ENCODE measurements at places on chromosomes 1 and 21.

GRCh38 chr1:156748670-156749418 lies 2.6 kb downstream of the HDGF start:
- no peak for DNase-seq

DNA sequence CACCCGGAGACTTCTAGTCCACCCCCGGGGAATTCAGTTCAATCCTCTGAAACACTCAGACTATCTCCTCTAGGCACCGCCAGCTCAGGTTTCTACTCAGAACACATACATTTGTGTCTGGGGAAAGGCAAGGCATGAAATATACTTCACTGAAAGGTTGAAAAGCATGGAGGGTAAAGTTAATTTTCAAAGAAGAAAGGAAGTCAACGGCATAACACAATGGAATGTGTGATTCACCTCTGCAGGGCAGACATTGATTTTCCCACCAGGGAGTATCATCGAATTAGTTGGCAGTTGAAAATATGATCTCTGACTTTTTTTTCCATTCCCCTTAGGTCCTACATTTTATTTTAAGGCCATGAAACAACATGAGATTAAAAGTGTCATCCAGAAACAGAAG lies 669.4 kb downstream of the SMYD3 start:
- DNase-seq: no peak

GRCh38 chr1:183058851-183059502 lies 35.8 kb downstream of the LAMC1 start:
- no peak for DNase-seq

GRCh38 chr1:56404561-56405030 lies 174.8 kb downstream of the PLPP3 start:
- DNase-seq: no peak

- DNase-seq: no peak
Observed at GRCh38 chr1:151811181-151811580, 6.0 kb upstream of the LINGO4 start.

GRCh38 chr1:26754086-26754874 lies 33.5 kb upstream of the PIGV start:
- no peak for DNase-seq

DNA sequence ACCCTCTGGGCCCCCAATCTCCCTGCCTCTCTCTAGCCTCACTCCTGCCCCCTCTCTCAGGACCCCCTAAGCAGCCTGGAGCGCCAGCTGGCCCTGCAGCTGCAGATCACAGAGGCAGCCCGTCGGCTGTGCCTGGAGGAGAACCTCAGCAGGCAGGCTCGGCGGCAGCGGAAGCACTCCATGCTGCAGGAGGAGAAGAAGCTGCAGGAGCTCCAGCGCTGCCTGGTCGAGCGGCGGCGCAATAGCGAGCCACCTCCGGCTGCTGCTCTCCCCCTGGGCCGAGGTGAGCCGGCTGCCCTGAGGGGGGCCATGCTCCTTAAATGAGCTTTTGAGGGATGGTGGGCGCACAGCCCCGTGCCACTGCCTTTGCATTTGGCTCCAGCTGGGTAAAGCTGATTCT lies 6.2 kb downstream of the INAVA start:
- DNase-seq: no peak

DNA sequence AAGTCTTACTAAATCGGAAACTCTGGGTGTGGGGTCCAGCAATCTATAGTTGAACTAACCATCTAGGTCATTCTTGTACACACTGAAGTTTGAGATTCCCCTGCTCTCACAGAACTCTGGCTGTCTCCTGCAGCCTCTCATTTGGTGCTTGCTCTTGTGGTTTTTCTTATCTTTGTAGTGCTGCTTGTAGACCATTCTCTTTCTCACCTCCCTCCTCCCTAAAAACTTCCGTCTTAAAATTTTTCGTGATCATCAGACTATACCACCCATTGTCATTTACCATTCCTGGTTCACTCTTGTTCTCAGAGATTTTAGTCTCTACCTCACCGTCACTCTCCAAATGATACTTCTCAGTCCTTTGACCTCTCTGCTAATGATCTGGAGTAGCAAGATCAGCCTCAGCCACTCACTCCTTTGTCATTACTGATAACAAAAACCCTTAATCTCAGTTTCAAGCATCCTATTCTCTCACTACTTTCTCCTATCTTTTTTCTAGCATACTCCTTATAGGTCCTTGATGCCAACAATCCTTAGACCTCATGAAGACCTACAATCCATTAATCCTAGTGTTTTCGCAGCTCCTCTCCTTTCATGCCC lies 13.0 kb upstream of the EPHX4 start:
- no peak for DNase-seq

GRCh38 chr1:160954158-160955104 lies at the start of gene ITLN2:
Gene ITLN2 (minus strand): TSS chr1:160954809. CDS start chr1:160954741, 68 bp downstream.
- DNase-seq: peak; percentile 17

DNA sequence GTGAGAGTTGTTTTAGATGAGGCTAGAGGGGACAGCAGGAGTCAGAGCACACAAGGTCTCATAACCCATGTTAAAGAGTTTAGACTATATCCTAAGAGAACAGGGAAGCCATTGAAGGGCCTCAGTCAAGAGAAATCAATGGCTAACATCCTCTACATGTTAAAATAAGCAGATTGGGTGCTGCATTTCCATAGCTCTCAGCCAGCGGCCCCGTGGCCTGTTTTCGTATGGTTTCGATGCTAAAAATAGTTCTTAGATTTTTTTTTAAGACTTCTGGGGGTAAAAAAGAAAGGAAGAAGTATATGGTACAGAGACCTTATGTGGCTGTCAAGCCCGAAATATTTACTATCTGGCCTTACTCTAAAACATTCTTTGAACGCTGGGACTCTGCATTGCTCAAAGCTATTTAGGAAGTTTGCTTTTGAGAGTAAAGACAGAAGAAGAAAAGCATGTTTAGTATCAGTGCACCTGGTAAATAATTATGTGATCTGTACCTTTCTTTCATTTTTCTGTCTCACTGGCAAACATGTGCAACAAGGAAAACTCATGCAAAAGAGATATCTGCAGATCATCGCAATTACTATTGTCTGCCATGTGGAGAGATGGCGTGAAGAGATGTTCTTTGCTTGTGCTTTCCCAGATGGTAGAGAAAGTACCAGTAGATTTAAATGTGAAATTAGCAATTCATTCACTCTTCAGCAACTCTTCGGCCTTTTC lies 8.4 kb downstream of the PDIK1L start:
- no peak for DNase-seq
